ENCODE measurements at places on chromosomes 16 and 17.

DNA sequence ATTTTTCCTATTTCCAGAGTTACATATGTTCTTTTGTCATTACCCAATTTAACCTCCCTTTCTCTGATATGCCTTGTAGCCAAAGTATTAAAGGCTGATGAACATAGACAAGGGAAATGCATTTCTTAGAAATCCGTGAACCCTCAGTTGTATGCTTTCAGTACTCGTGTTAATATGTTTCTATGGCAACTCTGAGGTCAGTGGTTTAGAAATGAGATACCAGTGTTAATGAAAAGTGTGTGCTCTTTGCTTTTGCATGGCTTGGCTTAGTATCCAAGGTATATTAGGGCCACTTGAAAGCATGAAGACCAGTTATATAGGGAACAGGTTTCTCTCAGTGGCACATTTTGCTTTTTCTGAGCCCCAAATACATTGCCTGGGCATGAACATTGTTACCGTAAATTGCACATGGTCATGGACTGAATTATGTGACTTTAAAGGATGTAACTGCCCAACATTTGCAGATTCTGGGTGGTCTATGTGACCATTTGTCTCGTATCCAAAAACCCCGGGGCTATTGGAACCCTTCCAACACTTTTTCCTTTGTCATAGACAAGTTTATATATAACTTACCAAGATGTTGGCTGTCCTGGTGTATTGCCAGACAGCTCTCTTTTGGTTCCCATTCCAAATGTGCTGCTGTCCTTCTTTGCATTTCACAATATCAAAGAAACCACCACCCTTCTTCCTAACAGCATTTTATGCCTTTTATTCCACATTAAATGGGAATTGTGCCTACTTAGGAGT is 17.5 kb downstream of the ABHD15 start:
- no peak for DNase-seq
- peaks cover 22% of the 10 kb centered on the region for H3K4me1 ChIP-seq
- peak overlapping the region; percentile 27 for H3K4me3 ChIP-seq

GRCh38 chr16:51886456-51886855 is 660.5 kb downstream of the TOX3 start:
- no peaks in the 10 kb centered on the region for H3K27me3 ChIP-seq
- no peak for DNase-seq
- no peak overlapping the region for H3K4me3 ChIP-seq
- H3K36me3 ChIP-seq: no peaks in the 10 kb centered on the region
- H3K27ac ChIP-seq: no peak overlapping the region

- H3K27me3 ChIP-seq: no peaks in the 10 kb centered on the region
- H3K27ac ChIP-seq: no peak overlapping the region
- DNase-seq: no peak
- no peaks in the 10 kb centered on the region for H3K4me1 ChIP-seq
- peaks cover 7% of the 10 kb centered on the region for H3K36me3 ChIP-seq
Measured at GRCh38 chr16:56506941-56507340, 12.9 kb downstream of the BBS2 start.

GRCh38 chr17:74417178-74418045 is 14.5 kb upstream of the GPRC5C start:
- DNase-seq: no peak
- no peaks in the 10 kb centered on the region for H3K36me3 ChIP-seq

GRCh38 chr16:51592535-51593300 is 441.6 kb upstream of the SALL1 start:
- no peak for DNase-seq
- no peak overlapping the region for H3K4me3 ChIP-seq
- H3K4me1 ChIP-seq: no peaks in the 10 kb centered on the region
- no peaks in the 10 kb centered on the region for H3K27me3 ChIP-seq

DNA sequence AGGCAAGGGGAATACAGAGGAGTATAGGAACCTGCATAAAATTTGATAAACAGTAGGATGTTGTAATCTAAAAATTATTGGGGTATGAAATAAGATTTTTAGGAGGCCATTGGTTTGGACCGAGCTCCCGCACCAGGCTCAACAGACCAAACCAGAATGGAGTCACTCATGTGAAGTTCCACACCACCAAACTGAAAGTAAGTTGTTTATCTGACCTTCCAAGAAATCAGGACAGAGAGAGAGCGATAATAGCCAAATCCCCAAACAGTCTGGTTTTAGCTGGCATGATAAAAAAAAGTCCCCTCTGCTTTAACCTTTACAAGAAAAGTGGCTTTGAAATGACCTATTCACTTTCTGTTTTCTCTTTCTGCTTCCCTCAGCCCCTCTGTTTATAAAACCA is 45.7 kb upstream of the SIAH1 start:
- H3K4me3 ChIP-seq: no peak overlapping the region
- peaks cover 3% of the 10 kb centered on the region for H3K27me3 ChIP-seq
- H3K27ac ChIP-seq: no peak overlapping the region
- no peak for DNase-seq

- peaks cover 8% of the 10 kb centered on the region for H3K4me1 ChIP-seq
- no peak overlapping the region for H3K4me3 ChIP-seq
- no peak overlapping the region for H3K27ac ChIP-seq
- no peaks in the 10 kb centered on the region for H3K36me3 ChIP-seq
- DNase-seq: no peak
- H3K27me3 ChIP-seq: peaks cover 23% of the 10 kb centered on the region
Measured at GRCh38 chr17:16593356-16594102, 24.5 kb upstream of the ZNF287 start.

DNA sequence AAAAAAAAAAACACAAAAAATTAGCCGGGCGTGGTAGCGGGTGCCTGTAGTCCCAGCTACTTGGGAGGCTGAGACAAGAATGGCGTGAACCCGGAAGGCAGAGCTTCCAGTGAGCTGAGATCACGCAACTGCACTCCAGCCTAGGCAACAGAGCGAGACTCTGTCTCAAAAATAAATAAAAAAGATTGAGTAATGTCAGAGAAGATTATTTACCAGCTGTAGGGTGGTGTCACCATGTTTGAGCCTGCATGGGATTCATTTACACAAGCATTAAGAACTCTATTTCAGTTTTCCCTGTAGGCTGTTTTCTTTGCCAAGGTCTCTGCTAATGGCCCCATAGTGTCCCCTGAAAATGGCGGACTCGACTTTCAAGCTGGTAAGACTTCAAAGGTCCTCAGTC is 575.0 kb downstream of the CDH13 start:
- no peaks in the 10 kb centered on the region for H3K36me3 ChIP-seq
- no peak for DNase-seq
- peaks cover 7% of the 10 kb centered on the region for H3K27me3 ChIP-seq
- H3K4me1 ChIP-seq: no peaks in the 10 kb centered on the region
- no peak overlapping the region for H3K27ac ChIP-seq

DNA sequence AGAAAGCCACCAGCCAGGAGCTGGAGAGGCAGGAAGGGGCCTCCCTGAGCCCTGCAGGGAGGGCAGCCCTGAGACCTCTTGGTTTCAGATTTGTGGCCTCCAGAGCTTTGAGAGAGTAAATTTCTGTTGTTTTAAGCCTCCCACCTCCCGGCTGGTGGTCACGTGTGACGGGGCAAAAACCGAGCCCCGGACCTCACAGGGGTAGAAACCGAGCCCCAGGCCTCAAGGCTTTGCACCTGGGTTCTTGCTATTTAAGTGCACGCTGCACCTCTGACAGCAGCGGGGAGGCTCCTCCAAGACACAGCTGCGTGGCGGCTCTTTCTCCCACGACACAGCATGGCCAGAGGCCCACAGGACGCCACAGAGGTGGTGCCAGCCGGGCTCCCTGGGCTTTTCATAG is 17.4 kb upstream of the ZC3H18 start:
- peaks cover 3% of the 10 kb centered on the region for H3K27me3 ChIP-seq
- no peaks in the 10 kb centered on the region for H3K36me3 ChIP-seq
- H3K4me3 ChIP-seq: no peak overlapping the region
- H3K27ac ChIP-seq: no peak overlapping the region
- H3K4me1 ChIP-seq: peaks cover 11% of the 10 kb centered on the region
- no peak for DNase-seq

GRCh38 chr17:39979016-39979670 is 1.5 kb upstream of the PSMD3 start:
- peak overlapping the region; percentile 98 for H3K4me3 ChIP-seq
- no peak for DNase-seq
- H3K27ac ChIP-seq: peak overlapping the region; percentile 99
- H3K4me1 ChIP-seq: peaks cover 23% of the 10 kb centered on the region
- peaks cover 6% of the 10 kb centered on the region for H3K36me3 ChIP-seq

DNA sequence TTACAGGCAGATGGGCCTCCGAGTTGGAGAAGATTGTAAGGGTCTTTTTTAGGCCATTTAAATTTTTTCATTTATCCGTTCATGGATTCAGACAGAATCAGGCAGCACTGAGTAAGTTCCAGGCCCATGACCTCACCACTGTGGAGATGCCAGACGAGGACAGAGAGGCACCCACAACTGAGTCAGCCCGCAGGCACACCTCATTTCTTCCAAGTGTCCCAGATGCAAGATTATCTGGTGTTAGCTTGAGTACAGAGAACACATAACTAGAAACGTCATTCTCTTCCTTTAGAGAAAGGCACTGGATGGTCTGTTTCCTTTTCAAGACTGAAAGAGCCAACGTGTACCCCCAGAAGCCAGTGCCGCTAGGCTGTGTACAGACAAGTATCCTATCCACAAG is 16.9 kb downstream of the CLEC16A start:
- peaks cover 42% of the 10 kb centered on the region for H3K4me1 ChIP-seq
- no peaks in the 10 kb centered on the region for H3K27me3 ChIP-seq
- no peak overlapping the region for H3K4me3 ChIP-seq
- peaks cover 13% of the 10 kb centered on the region for H3K36me3 ChIP-seq
- DNase-seq: no peak

- H3K36me3 ChIP-seq: no peaks in the 10 kb centered on the region
- no peak overlapping the region for H3K4me3 ChIP-seq
- peaks cover 47% of the 10 kb centered on the region for H3K4me1 ChIP-seq
- peak overlapping the region; percentile 85 for H3K27ac ChIP-seq
- no peak for DNase-seq
Measured at GRCh38 chr16:2517954-2518605, 2.1 kb upstream of the AMDHD2 start.

GRCh38 chr17:59423137-59423724 is 91.8 kb downstream of the YPEL2 start:
- no peaks in the 10 kb centered on the region for H3K36me3 ChIP-seq
- no peak for DNase-seq
- no peak overlapping the region for H3K4me3 ChIP-seq
- H3K27ac ChIP-seq: no peak overlapping the region

GRCh38 chr16:4301968-4302367 is 13.9 kb upstream of the GLIS2 start:
- DNase-seq: no peak
- no peak overlapping the region for H3K27ac ChIP-seq
- H3K4me1 ChIP-seq: peaks cover 5% of the 10 kb centered on the region
- no peak overlapping the region for H3K4me3 ChIP-seq
- H3K36me3 ChIP-seq: peaks cover under 1% of the 10 kb centered on the region

DNA sequence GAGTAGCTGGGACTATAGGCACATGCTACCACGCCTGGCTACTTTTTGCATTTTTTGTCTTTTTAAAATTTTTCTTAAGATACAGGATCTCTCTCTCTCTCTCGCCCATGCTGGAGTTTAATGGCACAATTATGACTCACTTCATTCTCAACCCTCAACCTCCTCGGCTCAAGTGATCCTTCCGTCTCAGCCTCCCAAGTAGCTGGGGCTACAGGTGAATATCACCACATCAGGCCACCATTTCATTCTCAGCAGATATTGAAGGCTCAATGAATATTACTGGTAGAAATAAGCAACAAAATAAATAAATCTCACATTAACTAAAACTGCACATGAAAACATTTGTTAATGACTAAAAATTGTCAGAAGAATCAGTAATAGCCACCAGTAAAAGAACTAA is 41.7 kb downstream of the BRIP1 start:
- H3K36me3 ChIP-seq: peaks cover 17% of the 10 kb centered on the region
- no peaks in the 10 kb centered on the region for H3K4me1 ChIP-seq
- DNase-seq: no peak
- H3K4me3 ChIP-seq: no peak overlapping the region

DNA sequence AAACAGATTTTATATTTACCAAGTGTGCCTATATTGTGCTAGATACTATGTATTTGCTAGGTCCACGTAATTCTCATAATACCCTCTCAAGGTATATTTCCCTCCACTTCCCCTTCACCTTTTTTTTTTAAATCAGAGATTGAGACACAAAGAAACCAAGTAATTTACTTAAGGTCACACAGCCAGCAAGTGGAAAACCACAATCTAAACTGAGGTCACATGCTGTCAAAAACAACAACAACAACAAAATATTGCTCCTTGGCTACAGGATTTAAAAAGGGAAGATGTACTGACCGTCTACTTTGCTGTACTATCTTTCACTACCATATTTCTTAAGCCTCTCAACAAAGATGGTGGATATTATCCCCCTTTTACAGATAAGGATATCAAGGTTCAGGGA is 15.8 kb downstream of the BLMH start:
- H3K27ac ChIP-seq: no peak overlapping the region
- peaks cover 38% of the 10 kb centered on the region for H3K36me3 ChIP-seq
- no peak for DNase-seq

DNA sequence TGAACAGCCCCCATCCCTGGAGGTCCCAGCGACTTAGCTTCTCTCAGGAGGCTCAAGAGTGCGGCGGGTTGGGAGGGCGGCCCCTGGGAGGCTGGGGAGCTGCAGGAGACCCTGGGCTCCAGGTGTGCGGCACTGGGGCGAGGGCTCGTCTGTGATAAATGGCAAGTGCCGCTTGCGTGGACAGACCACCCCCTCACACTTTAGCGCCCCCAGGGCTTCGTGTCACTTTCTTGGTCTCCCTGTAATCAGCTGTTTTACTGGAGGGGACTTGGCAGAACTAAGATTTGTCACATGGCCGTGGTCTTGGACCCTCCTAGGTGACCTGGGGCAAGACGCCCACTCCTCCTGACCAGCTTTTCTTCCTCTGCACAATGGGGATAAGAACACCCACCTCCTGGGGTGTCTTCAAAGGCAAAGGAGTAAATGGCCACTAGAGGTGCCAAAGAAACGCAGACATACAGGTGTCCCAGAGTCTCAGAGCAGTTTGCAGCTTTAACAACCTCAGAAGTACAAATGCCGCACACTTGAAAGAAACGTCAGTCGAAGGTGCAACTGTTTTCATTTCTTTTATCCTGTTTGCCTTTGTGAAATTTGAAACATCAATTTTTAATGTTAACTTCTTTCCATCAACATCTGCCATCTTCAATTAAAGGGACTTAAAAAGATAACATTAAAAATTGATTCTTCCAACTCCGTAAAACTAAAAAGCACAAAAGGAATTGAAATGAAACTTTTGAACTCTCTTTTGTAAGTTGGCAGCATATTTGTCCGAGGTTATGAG is 946 bp downstream of the OSGIN1 start:
- no peaks in the 10 kb centered on the region for H3K36me3 ChIP-seq
- H3K27me3 ChIP-seq: peaks cover 12% of the 10 kb centered on the region
- DNase-seq: no peak
- H3K4me3 ChIP-seq: no peak overlapping the region

GRCh38 chr16:84061236-84061819 is 18.7 kb upstream of the SLC38A8 start:
- H3K27me3 ChIP-seq: no peaks in the 10 kb centered on the region
- no peaks in the 10 kb centered on the region for H3K4me1 ChIP-seq
- DNase-seq: no peak
- no peak overlapping the region for H3K27ac ChIP-seq
- peaks cover 11% of the 10 kb centered on the region for H3K36me3 ChIP-seq

All from natural killer cell treated with Interleukin-12 subunit alpha and Interleukin-12 subunit beta and Interleukin-15 and Interleukin-18, amount 100 ng/mL, for 72 hours (primary cell).